ENCODE measurements at places on chromosomes 2 and 18.
A peak's percentile ranks its signal among the peaks of the same experiment; 100 is the strongest.

DNA sequence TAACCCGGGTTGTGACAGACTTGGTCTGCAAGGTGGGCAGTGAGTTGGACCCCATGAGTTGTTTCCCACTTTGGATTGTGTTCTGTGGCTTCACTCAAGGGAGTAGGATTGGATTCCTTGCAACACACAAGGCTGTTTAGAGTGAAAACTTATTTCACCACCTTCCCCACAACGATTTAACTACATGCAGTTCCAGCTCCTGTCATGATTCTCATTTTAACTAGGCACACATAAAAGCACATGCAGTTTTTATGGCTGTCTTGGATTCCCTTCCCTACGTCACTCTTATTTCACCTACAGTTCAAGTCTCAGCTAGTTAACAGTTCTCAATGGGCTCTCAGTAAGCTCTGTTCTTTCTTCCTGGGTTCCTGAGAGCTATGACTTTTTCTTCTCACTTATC, 15.9 kb downstream of the EFEMP1 start:
- no peak for DNase-seq

DNA sequence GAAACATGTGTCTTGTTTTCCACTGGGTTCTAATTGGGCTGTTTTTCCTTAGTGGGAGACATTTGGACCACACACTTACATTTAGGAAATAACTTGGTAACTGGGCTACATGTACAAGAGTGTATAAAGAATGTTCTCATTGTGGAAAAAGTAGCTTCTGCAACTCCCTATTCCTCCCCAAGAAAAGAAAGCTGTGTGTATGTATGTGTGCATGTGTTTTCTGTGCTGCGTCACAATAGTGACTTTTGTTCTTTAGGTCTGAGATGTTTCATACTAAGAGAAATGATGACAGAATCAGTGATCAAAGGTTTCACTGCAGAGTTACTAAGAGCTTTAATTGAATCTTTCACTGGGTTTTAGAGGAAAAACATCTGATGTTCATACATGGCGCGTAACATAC, 82.7 kb downstream of the TANC1 start:
- no peak for DNase-seq

DNA sequence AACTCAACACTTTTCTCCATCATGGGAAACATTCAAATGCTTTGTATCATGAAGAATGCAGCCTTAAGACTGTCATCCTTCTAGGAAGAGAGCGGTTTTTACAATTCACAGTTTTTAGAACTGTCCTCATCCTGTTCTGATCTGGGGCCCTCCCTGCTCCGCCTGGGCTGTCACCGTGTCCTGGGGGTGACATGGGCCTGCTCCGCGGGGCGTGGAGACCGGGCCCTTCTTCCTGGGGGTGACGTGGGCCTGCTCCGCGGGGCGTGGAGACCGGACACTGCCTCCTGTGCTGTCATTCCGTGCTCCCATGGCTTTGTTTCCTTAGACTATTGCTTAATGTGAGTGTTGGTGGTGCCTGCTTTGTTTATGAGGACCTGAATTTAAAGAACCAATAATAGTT, 122.8 kb downstream of the TMEM18 start:
- no peak for DNase-seq

DNA sequence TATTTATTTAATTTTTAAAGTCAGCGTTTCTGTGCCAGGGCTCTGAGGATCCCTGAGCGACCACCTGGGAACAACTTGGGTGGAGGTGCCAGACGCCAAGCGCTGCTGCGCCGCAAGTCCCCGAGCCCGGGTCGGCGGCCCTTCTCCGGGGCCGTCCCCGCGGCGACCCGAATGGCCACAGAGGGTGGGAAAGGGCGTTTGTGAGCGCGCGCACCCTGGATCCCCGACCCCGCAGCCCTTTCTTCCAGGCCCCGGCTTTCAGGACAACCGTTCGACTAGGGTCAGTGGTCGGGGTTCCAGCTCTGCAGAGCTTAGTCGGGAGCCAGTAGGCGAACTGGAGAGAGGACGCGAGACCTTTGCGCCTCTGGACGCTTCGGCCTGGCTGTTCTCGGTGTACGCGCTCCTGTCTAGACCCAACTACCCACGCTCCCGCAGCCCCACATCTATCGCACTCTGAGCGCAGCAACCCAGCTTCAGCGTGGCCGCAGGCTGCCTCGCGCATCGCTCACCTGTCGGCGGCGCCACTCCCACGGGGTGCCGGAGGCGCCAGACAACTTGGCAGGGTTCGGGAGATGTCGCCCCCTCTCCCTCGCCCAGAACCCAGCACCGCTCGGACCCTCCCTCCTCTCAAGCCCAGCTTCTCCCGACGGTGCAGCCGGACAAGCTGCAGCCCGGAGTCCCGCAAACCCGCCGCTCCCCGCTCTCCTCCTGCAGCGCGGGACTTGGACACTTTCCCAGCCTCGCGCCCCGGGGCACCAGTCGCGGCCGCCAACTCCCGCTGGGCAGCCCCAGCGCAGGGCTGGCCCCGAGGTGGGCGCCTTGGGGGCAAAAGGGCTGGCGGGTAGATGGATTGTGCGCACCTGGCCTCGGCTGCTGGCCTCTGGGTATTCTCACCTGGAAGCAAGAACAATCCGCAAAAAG, 758 bp downstream of the LYPD1 start:
- no peak for DNase-seq

GRCh38 chr2:135099802-135100483, 47.9 kb downstream of the RAB3GAP1 start:
- no peak for DNase-seq

GRCh38 chr2:127405255-127405610, 13.0 kb upstream of the PROC start:
- DNase-seq = no peak

- no peak for DNase-seq
Measured at GRCh38 chr2:222174450-222174849, 124.3 kb downstream of the PAX3 start.

DNA sequence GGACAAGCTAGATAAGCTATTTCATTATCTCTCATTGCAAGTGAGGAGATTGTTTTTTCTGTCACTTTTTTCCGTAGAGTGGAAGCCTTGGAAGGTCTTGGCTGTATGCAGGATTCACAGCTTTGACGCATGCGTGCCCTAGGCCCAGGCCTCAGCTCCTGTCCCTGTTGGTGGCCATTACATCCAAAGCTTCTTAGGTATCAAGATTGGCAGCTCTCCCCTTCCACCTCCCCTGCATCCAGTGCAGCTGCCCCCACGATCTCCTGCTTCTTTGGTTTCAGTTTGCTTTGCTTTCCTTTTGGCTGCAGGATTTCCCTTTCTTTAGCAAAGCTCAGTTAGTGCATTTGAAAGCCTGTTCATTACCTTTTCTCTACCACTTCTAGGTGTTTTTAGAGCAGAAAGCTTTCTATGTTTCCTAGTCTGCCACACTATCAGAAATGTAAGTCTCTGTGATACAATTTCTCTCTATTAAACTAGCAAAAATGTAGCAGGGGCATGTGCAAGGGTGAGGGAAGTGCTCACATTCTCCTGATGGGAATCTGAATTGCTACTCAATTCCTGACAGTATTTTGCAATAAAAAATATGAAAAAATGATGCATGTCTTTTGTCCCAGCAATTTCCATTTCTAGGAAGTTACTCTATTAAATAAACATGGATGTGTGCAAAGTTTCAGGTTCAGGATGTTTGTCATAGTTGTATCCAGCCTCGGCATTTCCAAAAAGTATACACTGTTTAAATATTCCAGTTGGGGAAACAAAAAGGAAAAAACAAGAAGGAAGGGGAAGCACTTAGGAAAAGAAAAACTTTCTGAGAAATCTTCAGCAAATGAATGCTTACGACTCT, 91.2 kb downstream of the LIPG start:
- DNase-seq = no peak

- DNase-seq = no peak
Measured at GRCh38 chr2:42880738-42881690, 88.6 kb upstream of the HAAO start.

DNA sequence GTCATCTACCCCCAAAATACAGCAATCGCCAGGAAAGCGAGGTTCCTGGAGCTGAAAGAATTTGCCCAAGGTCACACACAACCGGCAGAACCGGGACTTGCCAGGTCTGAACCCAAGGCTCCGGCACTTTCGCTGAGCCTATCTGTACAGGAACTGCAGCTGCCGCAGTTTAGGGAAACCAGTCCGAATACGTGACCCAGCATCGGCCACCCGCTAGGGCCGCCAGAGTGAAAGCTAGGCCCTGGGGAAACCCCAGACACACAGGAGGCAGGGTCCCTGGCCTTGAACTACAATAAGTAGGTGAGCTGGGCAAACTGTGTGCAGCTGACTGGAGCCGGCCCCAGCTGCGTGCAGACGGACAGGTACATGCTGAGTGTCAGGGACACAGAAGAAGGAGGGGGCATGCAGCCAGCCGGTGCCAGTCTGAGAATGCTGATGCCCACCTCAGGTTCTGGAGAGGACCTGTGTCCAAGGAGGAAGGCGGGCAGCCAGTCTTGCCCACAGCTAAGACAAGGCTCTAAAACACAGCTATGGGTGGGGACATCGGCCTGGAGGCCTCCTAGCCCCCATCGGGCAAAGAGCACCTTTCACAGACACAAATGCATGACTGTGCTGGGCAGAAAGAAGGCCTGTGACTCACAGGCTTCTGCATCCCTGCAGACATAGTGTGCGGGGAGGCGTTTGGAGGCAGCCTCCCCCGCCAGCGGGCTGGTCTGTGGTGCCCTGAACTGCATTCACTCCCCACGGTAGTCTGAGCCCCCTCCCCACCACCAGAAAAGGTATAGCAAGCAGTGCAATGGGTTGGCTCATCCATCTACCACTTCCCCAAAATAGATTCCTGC, 107.4 kb upstream of the ID2 start:
- no peak for DNase-seq

- no peak for DNase-seq
Measured at GRCh38 chr2:227389231-227389630, 1.5 kb upstream of the SCYGR1 start.

- peak; percentile 55 for DNase-seq
Measured at GRCh38 chr2:223692191-223692947, 90.2 kb upstream of the SCG2 start.

DNA sequence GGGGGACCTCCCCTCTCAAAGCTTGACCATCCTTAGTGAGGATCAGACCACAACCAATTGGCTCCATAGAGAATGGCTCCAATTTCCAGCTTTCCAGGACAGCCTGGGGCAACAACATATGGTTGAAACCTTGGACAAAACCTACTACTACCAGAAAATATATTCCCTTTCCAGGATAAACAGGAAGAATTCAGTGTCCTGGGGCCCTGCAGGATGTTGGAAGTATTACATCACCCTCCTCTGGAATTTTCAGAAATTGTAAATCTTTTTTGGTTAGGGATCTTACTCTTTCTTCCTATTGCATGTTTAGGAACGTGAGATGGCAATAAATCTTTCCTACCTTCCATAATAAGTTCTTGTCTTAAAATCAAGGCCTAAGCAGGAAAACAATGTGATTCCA, 158.9 kb upstream of the MEIS1 start:
- no peak for DNase-seq

DNA sequence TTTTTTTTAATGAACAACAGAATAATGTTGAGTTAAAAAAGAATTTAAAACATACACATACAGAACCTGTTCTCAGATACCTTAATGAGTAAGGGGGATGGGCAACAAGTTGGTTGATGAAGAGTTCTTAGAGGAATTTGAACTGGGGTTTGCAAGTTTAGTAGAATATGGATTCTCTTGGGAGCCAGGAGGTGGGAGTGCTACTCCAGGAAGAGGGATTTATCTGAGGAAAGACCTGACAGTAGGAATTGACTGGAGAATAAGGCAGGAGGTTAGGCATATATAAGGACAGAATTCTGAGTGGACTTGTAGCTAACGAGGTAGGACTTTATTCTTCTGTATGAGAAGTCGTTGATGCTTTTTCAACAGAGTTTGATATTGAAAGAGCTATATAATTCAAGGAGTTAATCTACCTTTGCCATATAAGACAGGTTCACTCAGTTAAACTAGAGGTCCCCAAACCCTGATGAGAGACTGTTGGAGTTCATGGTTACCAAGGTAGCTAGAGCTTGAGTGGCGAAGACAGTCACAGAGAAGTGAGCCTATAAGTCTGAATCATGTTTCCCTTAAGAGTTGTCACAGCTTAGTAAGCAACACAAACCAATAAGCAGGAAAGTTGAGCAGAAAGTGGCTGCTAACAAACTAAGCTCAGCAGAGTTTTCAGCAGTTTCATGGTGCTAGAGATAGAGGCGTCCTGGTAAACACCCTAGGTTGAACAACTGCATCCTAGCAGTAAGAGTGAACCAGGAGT, 88.2 kb downstream of the NCOA1 start:
- DNase-seq = no peak

DNA sequence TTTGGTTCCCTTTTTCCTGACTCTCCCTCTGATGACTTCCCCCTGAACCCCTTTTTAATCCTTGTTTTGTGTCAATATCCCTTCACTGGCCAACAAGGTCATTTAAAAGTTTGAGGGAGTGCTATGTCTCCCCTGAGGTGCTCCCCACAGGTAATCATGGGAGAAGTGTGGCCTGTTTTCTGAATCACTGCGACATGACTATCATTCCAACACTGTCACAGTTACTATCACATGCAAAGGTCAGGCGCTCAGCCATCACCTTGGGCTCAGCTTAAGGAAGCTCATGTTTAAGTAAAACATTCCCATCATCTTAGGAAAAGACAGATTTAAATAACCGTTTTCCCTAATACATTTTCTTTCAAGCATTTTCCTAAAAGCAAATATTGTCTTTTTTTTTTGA, 20.9 kb upstream of the ACAA2 start:
- no peak for DNase-seq

- DNase-seq = no peak
Measured at GRCh38 chr2:42059261-42059898, 11.6 kb downstream of the PKDCC start.

- peak; percentile 90 for DNase-seq
Measured at GRCh38 chr2:112621790-112622527, 23.8 kb upstream of the SLC20A1 start.

GRCh38 chr18:72544092-72544886, at the start of gene CBLN2:
TSS of gene CBLN2 (minus strand) at chr18:72544342. CDS start at chr18:72542160, 2,182 bp downstream.
- peak; percentile 46 for DNase-seq

GRCh38 chr2:128170776-128171175, 79.8 kb downstream of the UGGT1 start:
- DNase-seq = no peak

GRCh38 chr2:58876126-58876525, 635.0 kb upstream of the FANCL start:
- no peak for DNase-seq

DNA sequence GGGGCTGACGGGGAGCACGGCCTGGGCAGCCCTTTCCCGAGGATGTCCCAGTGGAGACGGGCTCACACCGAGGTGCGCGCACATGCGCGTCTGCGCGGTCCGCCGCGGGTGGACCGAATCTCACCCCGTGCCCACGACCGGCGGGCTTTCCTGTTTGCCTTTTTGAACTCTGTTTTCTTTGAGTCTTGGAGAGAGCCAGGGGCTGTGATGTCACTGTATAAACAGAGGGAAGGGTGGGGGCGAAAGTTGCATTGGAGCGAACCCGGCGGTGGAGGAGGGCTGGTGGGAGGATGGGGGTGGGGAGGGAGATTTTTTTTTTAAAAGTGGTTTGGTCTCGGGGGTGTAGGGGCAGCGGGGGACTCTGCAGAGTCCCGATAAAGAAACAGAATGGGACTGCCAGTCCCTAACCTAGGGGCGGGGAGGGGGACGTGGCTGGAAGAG, 141.2 kb upstream of the CTAGE1 start:
- peak; percentile 52 for DNase-seq

DNA sequence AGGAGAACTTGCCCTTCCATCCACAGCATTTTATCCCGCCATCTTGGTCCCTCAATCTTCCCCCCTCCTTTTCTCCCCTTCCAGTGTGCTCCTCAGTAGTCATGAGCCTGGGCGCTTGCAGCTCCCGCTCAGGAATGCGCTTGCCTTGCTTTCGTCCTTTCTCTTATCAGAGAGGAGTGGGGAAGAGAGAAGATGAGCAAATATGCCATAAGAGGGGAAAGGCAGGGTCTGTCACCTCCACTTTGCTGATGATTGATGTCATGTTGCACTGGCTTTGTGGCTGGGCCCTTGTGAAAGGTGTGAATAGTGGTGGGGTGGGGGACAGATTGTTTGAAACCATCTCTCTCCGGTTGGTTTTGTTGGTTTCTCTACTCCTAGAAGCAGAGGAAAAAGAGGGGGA, 569.3 kb downstream of the TNS1 start:
- DNase-seq = peak; percentile 31

Data from fibroblast of upper back skin (primary cell).